CD8-positive, alpha-beta T cell (primary cell): ENCODE measurements at places on chromosomes 2 and 18. TPM values are rescaled to one million over a fixed set of nuclear protein-coding genes. Genes with fewer than 3 reads are reported as not detected.

The KCNG3 gene
- 2.5 TPM for total RNA-seq

The OXER1 gene
- 0.30 TPM for total RNA-seq

The SFT2D3 gene
- 8.2 TPM for total RNA-seq

The GKN1 gene
- not detected for total RNA-seq

The RIT2 gene
- total RNA-seq, result not detected

The APCDD1 gene
- not detected for total RNA-seq

The SLC30A3 gene
- not detected for total RNA-seq

The RAB17 gene
- total RNA-seq, result not detected

The ALPP gene
- total RNA-seq, result not detected
